ENCODE measurements at places on chromosomes 12 and 14. TPM values are rescaled to one million over a fixed set of nuclear protein-coding genes. Genes with fewer than 3 reads are reported as not detected.

FAM90A1 gene
- 0.62 TPM for total RNA-seq

MYF6 gene
- total RNA-seq, result not detected

GZMH gene
- 2.0 TPM for total RNA-seq

ALKBH1 gene
- total RNA-seq, result 9.8 TPM

MUCL1 gene
- total RNA-seq, result not detected

CPM gene
- total RNA-seq, result 18.4 TPM

GRIP1 gene
- 21.0 TPM for total RNA-seq

CDCA3 gene
- total RNA-seq, result not detected

BBS10 gene
- 6.5 TPM for total RNA-seq

PRIM1 gene
- 5.6 TPM for total RNA-seq

KRT74 gene
- not detected for total RNA-seq

AMDHD1 gene
- total RNA-seq, result 0.82 TPM

MYL6B gene
- 42.5 TPM for total RNA-seq

HNRNPC gene
- total RNA-seq, result 254 TPM

FAM222A gene
- 14.5 TPM for total RNA-seq

ANO4 gene
- total RNA-seq, result 0.29 TPM

SERPINA9 gene
- total RNA-seq, result not detected

MCRS1 gene
- 78.4 TPM for total RNA-seq

LRTM2 gene
- total RNA-seq, result not detected

DNAJC22 gene
- total RNA-seq, result 0.47 TPM

IRF9 gene
- total RNA-seq, result 84.6 TPM

IQSEC3 gene
- 4.0 TPM for total RNA-seq

CHGA gene
- total RNA-seq, result not detected

PTMS gene
- total RNA-seq, result 189 TPM

ZFHX2 gene
- total RNA-seq, result 0.89 TPM

TSHR gene
- total RNA-seq, result not detected

ANAPC7 gene
- 32.7 TPM for total RNA-seq

CPNE8 gene
- 26.4 TPM for total RNA-seq

RNASE8 gene
- not detected for total RNA-seq

EPYC gene
- not detected for total RNA-seq

COX8C gene
- total RNA-seq, result not detected

PTPN21 gene
- 35.0 TPM for total RNA-seq

KCNJ8 gene
- 21.7 TPM for total RNA-seq

KRT2 gene
- total RNA-seq, result not detected

PZP gene
- total RNA-seq, result 0.68 TPM

PLEKHD1 gene
- 0.24 TPM for total RNA-seq

CLMN gene
- 11.1 TPM for total RNA-seq

DHRS1 gene
- total RNA-seq, result 8.4 TPM

NYNRIN gene
- 12.0 TPM for total RNA-seq

DDX23 gene
- 34.7 TPM for total RNA-seq

FGF23 gene
- not detected for total RNA-seq

PRR4 gene
- 2.0 TPM for total RNA-seq

SERPINA6 gene
- total RNA-seq, result not detected

SCNN1A gene
- 3.5 TPM for total RNA-seq

FAM186B gene
- total RNA-seq, result 0.31 TPM

OR10G3 gene
- total RNA-seq, result not detected

VWF gene
- 483 TPM for total RNA-seq

ASIC1 gene
- total RNA-seq, result 4.1 TPM

KCNK13 gene
- 2.4 TPM for total RNA-seq

POTEM gene
- total RNA-seq, result not detected

GYS2 gene
- 0.62 TPM for total RNA-seq

NEUROD4 gene
- not detected for total RNA-seq

TMEM119 gene
- 4.3 TPM for total RNA-seq
